ENCODE measurements at places on chromosomes 1 and 21. TPM values are rescaled to one million over a fixed set of nuclear protein-coding genes. Genes with fewer than 3 reads are reported as not detected.

GRCh38 chr1:83545066-83545862 lies 453.7 kb downstream of the TTLL7 start:
- DNase-seq: no peak

DNA sequence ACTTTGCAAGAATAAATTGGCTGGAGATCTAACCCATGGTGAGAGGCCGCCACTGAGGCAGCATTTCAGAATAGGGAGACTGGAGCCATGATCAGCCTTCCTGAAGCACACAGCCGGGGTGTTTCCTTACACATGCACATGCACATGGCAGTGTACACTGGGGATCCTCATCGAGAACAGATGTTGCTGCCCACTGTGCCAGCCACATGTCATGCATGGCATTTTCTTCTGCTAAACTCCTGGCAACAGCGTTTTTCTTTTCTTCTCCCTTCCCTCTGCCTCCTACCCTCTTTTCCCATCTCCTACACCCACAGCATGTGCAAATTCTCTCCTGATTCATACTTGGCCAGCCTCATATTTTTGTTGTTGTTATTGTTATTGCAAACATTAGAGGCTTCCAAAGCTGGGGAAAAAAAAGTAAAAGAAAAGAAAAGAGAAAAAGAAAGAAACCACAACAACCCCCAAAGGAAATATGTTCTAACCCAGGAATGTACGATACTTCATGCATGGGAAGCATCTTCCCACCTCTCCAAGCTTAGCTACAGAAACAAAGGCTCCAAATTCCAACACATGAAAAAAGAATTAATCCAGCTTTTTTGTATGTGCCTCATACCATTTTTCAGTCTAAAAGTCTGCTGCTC lies 344.0 kb downstream of the ASTN1 start:
- no peak for DNase-seq

GRCh38 chr1:179794669-179795068 lies 51.6 kb downstream of the FAM163A start:
- DNase-seq: no peak

DNA sequence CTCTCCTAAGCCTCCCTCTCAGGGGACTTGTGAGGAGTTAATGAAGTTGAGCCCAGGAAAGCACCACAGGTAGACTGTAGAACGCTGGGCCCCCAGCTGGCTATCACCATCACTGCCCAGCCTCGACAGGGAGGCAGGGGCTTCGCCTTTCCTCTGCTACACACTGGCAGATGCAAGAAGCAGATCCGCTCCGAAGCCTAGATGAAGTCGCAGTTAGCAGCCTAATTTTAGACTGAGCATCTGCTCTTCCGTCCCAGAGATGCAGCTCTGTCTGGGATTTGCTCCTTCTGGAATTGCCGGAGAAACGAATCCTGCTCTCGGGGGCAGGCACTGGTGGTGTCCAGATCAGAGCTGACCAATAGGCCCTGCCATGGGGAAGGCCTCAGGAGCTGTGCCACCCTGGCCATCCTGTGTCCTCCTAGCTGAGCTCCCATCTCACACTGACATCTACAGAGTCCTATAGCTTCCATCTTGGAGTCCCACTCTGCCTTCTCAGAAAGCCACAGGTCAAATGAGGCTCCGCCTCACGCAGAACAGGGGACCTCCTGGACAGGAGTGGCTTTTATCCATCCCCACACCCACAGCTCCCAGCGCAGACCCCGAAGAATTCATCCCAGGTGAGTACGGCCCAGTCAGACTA lies 186.8 kb upstream of the EDN2 start:
- DNase-seq: no peak

- peak; percentile 75 for DNase-seq
These were observed 4.8 kb downstream of the ATP1A1 start for GRCh38 chr1:116377541-116378529.

DNA sequence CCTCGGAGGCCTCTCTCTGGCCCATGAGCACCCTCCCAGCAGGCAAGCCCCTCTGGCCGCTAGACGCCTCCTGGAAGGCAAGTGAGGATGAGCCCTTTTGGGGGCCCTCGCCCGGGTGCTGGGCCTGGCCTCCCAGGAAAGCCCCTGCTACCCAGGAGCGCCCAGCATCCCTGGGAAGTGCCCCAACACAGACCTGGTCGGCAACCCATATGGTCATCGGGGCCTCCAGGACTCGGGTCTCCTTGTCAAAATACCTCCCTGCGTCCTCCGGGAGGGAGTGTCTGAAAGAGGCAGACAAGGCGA lies 21.0 kb upstream of the TMEM52 start:
- no peak for DNase-seq

DNA sequence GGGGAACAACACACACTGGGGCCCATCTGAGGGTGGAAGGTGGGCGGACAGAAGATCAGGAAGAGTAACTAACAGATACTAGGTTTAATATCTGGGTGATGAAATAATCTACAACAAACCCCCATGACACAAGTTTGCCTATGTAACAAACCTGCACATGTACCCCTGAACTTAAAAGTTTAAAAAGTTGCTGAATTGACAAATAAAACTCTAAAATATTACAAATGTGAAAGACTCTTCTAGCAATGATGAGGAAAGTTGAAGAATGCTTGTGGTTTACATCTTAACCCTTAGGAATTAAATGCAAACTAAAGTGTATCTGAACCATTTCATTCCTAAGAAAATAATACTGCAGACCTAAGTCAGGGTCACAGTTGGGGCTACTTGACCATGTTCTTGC lies 525.6 kb upstream of the CAMK1G start:
- DNase-seq: no peak

GRCh38 chr1:15722411-15722810 lies 13.6 kb upstream of the SLC25A34 start:
- DNase-seq: no peak

DNA sequence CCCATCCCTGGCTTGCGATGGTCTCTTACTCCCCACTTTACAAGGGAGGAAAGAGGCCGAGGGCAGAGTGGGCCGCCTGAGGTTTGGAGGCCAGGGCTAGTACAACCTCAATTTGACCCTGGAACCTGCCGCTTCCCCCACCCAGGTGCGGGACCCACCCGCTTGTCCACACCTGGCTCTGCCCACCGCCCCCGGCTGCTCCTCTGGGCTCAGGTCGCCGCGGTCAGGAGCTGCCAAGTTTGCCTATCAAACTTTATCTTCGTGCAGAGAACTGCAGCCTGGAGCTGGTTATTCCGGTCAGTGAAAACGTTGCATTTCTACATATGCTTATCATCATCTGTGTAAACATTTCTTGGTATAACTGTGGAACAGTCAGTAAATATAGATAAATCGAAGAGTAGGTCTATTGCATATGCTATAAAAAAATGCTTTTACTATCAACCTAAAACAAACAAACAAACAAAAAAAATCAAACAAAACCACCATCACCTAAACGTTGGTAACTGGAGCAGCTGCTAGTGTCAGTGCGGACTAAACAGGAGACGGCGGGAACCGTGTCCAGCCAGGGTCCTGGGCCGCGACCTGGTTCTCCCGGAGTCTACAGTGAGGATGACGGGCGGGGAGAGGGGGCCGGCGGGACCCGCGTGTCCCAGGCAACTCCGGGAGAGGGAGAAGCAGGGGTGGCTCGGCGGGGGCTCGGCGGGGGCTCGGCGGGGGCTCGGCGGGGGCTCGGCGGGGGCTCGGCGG lies 906 bp upstream of the ADARB1 start:
- DNase-seq: no peak

- DNase-seq: no peak
These were observed 92.0 kb upstream of the PPM1J start for GRCh38 chr1:112807117-112807516.

DNA sequence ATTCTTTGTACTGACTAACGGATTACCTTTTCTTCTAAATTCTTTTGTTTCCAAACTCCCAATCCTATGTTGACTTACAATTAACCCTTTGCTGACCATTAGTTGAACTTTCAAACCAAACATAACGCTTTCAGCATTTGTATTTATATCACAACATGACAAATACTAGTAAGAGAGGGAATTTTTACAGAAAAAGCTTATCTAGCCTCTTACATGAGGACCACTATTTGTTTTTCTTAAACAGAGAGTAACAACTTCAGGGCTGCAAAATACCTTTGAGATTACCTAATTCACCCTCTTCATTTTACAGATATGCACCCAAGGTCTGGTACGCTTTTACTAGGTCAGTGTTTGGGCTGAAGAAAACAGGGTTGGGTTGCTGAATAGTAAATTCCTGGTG lies 45.0 kb upstream of the CXADR start:
- DNase-seq: no peak

The RGSL1 gene
- total RNA-seq: not detected

The GBP4 gene
- total RNA-seq: 6.6 TPM

Data from ascending aorta (tissue), 2 donors.